Left ventricle myocardium inferior (tissue), 1 donor: ENCODE measurements at places on chromosomes 12 and 14.

DNA sequence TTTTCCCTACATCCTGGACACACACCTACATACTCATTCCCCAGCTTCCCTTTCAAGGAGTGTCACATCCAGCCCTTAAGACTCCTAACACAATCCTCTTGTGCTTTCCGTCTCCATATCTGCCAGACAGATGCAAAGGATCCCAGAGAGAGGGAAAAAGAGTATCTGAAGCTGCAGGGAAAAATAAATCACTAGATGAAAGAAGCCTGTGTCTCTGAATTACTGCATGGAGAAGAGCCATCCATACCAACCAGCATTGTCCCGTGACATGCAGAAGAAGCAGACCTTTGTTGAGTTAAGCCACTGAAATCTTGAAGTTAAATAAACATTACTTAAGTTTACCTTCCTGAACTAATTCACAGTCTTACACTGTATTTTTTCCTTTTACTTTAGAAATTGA, 54.6 kb downstream of the GTF2A1 start:
- H3K27ac ChIP-seq: no peak overlapping the region
- H3K4me3 ChIP-seq: no peak overlapping the region
- no peaks in the 10 kb centered on the region for H3K36me3 ChIP-seq
- peaks cover 17% of the 10 kb centered on the region for H3K4me1 ChIP-seq

- no peaks in the 10 kb centered on the region for H3K36me3 ChIP-seq
- H3K27ac ChIP-seq: no peak overlapping the region
- no peak overlapping the region for H3K4me3 ChIP-seq
- H3K4me1 ChIP-seq: no peaks in the 10 kb centered on the region
- no peak for DNase-seq
These were observed 23.0 kb downstream of the LACRT start for GRCh38 chr12:54611715-54612149.

DNA sequence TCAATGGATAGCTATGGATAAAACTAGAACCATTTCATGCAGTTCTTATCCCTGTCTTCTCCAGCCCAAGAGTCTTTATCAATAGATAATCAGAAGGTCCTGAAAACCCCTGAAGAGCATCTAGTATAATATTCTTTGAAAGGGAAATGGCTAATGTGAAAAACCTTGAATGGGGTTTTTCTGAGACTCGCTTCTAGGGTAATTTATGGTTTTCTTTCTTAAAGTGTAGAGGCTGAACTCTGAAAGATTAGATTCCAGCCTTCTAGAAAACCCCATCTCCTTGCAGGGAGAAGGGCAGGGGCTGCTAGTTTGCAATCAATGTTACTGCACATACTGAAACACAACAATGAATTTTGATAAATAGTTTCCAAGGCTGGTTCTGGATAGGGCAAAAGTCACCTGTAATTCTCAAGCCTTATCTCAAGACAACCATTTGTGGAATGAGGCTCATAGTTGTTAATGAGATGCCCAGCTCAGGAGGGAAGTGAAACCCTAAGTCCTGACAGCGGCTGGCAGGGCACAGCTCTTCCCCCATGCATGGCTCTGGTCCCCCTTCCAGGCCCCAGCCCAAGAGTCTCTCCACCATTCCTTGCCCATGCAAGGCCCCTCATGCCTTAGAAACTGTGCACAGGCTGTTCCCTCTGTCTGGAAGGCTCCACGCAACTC, 33.7 kb upstream of the PYGL start:
- no peaks in the 10 kb centered on the region for H3K36me3 ChIP-seq
- H3K4me3 ChIP-seq: no peak overlapping the region
- H3K27me3 ChIP-seq: peaks cover 9% of the 10 kb centered on the region
- no peak for DNase-seq

DNA sequence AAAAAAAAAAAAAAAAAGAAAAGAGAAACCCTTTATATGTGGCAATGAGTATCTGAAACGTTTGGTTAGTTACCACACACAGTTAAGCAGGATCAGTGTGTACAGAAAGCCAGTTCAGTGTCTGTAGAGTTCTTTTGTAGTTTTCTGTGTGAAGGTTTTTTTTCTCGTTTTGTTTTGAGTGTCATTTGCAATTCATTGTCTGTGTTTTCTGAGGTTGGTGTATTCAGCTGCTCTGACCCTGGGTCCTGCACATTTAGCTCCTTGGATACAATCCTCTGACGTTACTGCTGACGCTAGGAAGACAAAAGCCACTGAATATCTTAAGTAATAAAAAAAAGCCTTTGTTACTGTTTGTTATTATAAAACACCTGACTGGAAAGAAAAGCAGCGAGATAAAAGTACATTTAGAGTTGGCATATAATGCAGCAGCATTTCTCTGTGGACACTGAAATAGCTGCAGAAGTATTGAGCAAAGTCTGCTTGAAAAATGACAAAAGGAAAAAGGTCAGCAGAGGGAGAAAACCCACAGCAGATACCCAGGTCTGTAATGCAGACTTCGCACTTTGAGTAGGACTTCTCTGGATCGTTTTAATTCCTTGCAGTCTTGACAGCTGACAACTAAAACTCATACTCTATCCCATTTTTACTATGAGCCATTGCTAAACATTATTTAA, 89.0 kb downstream of the POLR3B start:
- no peak overlapping the region for H3K4me3 ChIP-seq
- H3K36me3 ChIP-seq: peaks cover 48% of the 10 kb centered on the region
- no peak for DNase-seq
- H3K4me1 ChIP-seq: no peaks in the 10 kb centered on the region

DNA sequence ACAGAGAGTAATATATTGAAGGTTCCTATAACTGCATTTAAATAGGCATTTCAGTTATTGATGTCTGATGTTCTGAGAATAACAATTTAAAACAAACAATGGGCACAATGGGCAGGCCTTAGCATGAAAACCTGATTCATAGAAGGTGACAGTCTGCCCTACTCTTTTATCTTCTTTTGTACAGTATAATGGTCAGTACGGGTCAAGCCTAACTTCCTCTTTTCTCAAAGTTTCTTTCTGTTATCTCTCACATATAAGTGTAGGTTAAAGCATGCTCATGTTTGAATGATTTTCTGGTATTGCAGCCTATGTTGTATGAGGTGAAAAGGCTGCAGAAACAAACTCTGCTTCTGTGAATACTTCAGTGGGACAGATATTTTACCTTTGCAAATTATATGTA, 14.2 kb downstream of the FKBP3 start:
- H3K4me1 ChIP-seq: no peaks in the 10 kb centered on the region
- no peaks in the 10 kb centered on the region for H3K27me3 ChIP-seq
- no peak overlapping the region for H3K27ac ChIP-seq
- no peak for DNase-seq
- no peak overlapping the region for H3K4me3 ChIP-seq
